ENCODE measurements at places on chromosomes 11 and 22.

GRCh38 chr11:100883830-100884229, 196.7 kb downstream of the ARHGAP42 start:
- DNase-seq: no peak

GRCh38 chr11:124970925-124971324, 16.9 kb downstream of the CCDC15 start:
- no peak for DNase-seq

DNA sequence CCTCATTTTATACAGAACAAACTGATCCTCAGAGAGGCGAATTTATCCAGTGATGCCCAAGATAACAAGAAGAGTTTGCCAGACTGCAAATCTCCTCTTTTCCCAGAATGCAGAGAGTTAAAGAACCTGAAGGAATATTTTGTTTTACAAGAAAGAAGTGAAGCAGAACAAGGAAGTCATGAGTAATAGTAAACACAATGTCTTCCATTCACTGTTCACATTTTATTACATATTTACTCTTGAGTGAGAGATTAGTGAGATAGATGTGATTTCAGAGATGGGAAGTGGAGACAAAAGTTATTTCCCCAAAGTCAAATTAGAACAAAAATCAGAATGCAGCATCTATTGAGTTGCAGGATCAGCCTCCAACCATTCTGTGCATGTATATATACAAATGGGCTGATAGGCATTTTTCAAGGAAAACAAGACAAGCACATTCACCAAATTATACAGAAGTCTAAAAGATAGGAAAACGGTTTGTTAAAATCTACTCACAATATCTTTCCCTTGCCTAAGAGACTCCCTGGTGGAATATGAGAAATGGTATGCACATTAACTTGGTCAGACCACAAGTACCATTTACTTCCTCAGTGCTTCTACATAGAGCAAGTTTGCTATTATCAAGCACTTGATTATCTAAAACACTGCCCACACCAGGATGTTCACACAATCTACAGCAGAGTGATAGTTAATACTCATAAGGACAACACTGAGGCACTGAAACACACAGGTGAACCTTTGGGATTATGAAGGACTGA, 12.0 kb downstream of the GUCY1A2 start:
- no peak for DNase-seq

DNA sequence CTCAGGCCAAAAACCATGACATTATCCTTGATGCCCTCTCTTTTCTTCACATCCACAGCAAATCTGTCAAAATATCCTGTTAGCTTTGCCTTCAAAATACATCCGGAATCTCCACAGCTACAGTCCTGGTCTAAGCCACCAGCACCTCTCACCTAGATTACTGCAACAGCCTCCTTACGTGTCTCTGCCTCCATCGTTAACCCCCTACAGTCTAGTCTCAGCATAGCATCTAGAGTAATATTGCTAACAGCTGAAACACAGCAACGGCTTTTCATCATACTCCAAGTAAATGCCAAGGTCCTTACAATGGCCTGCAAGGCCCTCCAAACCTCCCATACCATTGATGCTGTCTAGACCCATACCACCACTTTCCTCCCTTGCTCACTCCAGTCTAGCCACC, 4.4 kb downstream of the TSG101 start:
- no peak for DNase-seq

GRCh38 chr22:37298748-37299495, 16.6 kb downstream of the CYTH4 start:
- no peak for DNase-seq

DNA sequence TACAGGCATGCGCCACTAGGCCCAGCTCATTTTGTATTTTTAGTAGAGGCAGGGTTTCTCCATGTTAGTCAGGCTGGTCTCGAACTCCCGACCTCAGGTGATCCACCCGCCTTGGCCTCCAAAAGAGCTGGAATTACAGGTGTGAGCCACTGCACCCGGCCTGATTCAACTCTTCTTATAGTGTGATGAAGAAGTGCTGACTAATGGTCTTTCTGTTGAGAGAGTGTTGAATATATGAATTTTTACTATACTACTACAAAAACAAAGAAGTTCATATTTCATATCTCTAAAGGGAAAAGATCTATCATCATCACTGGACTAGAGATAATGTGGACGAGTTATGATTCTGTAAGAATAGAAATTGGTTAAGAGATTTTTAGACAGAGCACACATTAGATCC, 320.1 kb downstream of the SOX6 start:
- DNase-seq: no peak

GRCh38 chr22:46835693-46836092, 73.2 kb downstream of the TBC1D22A start:
- DNase-seq: no peak

Data from activated CD8-positive, alpha-beta memory T cell treated with anti-CD3 and anti-CD28 coated beads, Interleukin-2, amount 50 U/mL, for 48 hours (primary cell).